ENCODE measurements at places on chromosomes 1 and 21.

- DNase-seq: no peak
Observed at GRCh38 chr1:96388421-96389310, 332.9 kb upstream of the PTBP2 start.

- DNase-seq: no peak
Observed at GRCh38 chr21:34874684-34875513, 174.2 kb downstream of the RUNX1 start.

- no peak for DNase-seq
Observed at GRCh38 chr1:18190598-18190997, 83.0 kb downstream of the IGSF21 start.

DNA sequence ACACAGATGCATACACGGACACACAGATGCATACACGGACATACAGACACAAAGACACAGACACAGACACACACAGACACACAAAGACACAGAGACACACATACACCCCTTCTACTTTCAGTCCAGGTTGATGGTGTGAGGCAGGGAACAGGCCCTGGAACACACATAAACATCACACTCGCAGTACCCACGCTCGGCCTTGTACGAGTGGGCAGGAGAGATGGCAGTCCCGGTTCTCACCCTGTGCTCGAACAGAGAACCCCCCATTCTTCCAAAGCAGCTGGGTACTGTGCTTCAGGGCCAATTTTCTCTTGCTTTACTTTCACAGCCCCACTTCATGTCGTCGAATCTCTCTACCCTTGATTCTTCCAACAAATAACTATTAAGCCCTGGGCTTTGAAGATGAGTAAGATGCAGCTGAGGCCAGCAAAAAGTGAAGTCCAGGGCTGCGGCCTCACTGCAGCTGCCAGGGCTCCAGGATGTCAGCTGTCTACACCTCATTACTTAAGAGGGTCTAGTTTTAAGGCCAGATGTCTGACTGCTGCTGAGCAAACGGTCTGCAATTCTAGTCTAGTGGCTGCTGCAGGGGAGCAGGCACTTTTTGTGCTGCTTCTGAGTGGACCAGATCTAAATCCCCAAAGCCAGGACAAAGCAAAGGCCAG, 90.1 kb downstream of the PGBD5 start:
- DNase-seq: no peak

Measured in NCI-H2081 treated with DMSO at 0.1 percent for 48 hours (cell line).